CD4-positive, alpha-beta T cell treated with Interleukin-17A for 4 hours (primary cell): ENCODE measurements at places on chromosomes 2 and 18.

DNA sequence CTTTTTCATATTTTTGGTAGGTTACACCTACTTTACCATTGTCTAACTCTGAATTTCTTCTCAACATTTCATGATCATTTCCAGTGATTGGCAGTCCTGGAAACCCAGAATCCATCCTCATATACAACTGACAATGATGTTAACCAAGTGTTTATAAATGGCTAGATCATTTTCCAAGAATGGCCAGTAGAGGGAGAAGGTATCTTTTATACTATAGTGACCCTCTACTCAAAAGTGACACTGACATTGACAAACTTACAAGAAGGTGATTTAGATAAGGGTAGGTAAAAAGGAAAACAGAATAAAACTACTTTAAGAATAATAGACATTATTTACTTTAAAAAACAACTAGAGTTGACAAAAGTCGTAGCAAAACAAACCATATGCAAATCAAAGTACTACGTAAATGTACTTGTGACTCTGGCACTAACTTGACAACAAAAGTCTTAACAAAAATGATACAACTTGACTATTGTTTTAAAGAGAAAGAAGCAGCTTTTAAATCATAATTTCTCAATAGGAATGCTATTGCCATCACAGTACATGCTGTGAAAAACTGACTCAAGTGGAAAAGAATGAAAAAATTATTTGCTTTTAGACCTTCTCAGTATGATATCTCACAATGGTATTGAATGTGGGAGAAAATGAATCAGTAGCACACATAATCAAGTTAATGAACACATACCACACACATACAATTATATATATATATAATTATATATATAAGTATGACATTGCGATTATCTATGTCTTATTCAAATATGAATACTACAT is 76.6 kb upstream of the GRB14 start:
- no peak for DNase-seq

DNA sequence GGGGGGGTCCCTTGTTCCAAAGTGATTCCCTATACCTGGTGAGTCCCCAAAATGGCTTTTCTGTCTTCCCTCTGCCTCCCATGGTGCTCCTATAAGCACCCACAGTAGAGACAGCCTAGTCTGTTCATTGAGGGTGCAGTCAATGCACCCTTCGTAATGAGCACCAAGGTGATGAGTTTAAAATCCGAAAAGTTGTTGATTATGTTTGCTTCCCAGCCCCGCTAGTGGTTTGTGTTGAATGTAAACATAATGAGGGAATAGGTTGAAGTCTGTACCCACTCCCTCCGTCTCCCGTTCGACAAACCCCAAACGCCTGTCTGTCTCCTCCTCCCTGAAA is 2.3 kb downstream of the FOSL2 start:
- DNase-seq, result no peak

DNA sequence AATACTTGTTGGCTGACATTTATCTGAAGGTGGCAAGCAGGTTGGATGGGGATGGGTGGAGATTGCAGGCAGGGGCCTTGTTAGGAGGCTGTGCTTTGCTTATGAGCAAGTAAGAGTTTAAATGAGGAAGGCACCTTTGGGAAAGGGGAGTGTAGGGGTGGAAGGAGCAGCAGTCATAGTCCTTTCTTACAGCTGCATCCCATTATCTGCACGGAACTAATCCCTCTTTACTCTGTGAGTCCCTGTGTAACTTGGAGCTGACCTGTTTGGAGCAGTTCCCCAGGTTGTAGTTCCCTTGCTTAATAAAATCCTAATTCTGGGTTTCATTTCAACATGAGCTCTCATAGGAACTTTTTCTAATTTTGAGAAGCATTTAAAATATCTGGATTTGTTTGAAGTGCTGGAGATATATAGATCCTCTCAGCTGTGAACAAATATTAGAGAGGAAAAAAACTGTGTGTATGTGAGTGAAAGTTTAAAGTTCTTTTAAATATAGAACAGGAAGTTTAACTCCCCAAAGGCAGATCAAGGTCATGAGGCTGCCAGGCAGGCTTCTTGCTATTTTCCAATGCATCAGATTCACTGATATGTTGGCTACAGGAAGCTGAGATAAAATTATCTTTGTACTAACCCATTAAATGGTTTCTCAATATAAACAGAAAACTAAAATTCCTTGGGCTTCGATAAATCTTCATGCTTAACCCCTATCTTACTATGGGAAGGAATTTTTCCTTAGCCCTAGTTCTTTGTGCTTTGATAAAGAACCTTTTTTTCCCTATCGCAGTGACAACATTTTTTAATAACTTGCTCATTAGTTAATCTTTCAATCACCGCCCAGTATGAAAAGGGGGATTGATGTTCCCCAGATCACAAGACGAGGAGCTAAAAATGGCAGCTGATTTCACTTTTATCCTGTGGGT is 104.6 kb upstream of the EML6 start:
- DNase-seq, result no peak

DNA sequence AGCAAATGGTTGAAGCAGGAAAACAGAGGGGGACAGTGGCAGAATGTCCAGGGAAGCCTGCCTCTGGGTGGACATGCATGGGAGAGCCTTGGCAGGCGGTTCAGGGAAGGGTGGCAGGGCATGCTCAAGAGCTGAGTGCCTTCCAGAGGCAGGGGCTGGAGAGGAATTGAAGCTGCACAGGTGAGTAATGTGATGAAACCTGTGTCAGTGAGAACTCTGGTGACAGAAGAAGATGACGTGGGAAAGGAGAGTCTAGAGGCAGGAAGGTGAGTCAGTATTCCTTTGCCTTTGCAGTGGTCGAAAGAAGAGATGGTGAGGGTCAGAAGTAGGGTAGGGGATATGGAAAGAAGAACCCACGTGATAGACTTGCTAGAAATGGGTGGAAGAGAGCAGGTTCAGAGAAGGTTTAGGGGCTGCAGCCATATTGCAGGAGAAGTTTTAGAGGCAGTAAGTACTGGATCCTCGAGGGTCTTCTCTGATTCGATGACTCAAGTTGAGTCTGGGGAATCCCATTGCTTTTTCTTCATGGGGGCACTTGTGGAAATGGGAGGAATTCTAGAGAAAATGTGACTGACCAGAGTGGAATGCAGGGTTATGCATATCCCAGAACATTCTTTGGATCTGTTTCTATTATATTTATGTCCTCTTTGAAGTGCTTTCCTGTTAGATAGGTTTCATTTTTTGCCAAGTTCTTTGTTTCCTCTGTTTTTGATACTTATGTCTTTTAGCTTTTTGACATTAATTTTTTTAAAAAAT is 37.4 kb downstream of the TMEM87B start:
- no peak for DNase-seq

DNA sequence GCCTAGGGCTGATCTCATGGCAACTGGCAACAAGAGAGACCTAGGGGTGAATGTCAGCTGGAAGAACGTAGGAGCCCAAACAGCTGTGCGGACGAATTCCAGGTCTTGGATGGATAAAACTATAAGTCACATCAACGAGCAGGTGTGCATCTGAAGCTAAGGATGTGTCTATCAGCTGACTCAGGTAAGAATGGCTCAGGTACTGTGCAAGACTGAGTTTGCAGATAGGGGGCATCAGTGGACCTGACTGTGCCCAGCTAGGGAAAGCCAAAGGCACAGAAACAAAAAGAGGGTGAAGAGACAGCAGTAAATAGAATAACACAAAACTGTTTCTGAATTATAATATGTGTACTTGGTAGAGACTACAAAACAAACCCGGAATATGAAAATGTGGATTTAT is 357.3 kb downstream of the ZEB2 start:
- peak; percentile 43 for DNase-seq

DNA sequence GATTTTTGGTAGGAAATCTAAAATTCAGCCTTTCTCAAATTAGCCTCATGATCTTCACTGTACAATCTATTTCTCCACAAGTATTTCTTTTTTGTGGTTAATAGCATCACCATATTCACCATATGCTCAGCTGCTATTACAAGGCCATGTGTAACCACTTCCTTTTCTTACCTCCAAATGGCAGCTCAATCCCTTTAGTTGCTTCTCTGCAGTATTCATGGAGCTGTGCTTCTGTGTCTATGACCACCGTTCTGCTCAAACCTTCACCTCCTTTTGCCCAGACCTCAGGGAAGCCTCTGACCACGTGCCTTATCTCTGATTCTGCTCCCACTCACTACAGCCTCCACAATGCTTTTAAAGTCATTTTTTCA is 126.7 kb upstream of the TMEM200C start:
- no peak for DNase-seq

DNA sequence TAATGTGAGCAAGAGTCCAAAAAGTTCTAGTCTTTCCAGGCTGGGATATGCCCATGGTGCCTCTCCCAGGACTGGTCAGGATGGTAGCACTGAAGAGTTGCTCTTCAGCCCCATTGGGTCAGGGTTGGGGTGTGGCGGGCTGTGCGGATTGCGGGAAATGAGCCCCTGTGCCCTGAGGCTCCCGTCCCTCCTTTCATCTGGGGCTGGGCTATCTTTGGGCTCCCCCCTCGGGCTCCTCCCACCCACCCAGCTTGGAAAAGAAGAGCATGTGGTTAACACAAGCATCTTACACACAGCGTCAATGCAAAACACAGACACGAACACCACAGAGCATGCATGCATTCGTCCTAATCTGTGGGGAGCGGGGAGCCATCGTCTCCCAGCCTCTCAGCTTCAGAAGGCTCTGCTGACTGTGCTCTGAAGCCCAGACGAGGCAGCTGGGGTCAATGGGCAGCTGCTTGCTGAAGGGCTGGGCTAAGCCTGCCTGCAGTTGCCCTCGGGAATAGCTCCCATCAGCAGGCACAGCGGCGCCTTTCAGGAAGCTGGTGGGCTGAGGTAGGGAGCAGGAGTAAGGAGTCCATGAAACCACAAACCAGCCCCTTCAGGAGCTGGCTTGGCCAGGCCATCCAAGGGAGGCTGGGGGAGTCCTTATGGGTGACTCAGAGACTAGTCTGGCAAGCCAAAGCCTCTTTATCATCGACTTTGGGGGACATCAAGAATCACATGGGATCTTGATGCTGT is 112.9 kb downstream of the CLIP4 start:
- no peak for DNase-seq
